ENCODE measurements at places on chromosomes 2 and 18.

DNA sequence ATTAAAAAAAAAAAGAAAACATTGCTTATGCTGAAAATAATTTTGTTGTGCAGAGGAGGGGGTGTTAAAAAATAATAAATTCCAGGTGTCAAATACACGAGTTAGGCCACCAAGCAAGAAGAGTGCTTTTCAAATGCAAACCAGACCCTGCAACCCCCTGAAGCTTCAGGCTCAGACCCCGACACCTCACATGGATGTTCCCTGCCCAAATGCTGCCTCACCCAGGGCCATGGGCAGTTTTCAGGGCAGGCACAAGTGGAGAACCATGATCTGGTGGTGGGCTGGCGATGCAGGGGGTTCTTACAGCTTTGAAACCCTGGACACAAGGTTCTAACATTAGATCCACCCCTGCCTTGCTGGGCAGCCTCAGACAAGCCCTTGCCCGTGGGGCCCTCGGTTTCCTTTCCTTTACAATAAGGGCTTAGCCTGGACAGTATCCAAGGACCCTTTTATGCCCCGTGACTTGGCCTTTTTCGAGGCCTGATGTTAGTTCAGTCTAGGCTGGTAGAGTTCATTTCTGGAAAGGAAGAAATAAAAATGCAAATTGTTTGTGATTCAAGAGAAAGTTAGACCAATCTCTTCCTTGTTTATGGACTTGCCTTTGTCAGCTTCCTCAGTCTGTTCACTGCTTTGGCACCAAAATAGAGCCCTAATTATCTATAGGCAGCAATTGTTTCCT lies 168.7 kb downstream of the DDX1 start:
- DNase-seq, result no peak

- DNase-seq, result no peak
Observed at GRCh38 chr2:179285060-179285459, 20.4 kb upstream of the SESTD1 start.

GRCh38 chr2:138012082-138012481 lies 47.8 kb downstream of the HNMT start:
- DNase-seq, result no peak

- no peak for DNase-seq
Observed at GRCh38 chr2:61911510-61911909, 6.0 kb downstream of the COMMD1 start.

GRCh38 chr2:237866101-237866621 lies 6.7 kb downstream of the RAMP1 start:
- DNase-seq, result no peak

DNA sequence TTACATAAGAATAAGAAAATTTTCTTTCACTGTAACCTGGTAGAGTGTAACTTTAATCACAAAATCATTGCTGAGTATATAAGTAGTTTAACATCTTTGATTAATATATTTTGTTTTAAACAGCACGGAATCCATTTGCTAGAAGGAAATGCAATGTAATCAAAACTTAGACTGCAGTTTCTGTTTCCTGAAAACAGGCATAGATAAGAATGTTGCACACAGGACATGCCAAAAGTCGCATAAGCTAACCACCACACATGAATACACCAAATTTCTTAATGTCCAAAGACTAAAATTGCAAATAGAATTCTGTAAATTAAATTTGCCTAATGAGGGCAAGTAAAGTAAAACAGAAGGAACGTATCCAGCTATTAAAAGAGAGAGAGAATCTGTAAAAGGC lies 51.0 kb upstream of the SERPINB2 start:
- no peak for DNase-seq

GRCh38 chr2:37671009-37671815 lies at the start of gene CDC42EP3:
CDC42EP3 (minus strand) TSS chr2:37671642; CDS start chr2:37646587, 25,055 bp downstream.
- DNase-seq, result peak; percentile 74

DNA sequence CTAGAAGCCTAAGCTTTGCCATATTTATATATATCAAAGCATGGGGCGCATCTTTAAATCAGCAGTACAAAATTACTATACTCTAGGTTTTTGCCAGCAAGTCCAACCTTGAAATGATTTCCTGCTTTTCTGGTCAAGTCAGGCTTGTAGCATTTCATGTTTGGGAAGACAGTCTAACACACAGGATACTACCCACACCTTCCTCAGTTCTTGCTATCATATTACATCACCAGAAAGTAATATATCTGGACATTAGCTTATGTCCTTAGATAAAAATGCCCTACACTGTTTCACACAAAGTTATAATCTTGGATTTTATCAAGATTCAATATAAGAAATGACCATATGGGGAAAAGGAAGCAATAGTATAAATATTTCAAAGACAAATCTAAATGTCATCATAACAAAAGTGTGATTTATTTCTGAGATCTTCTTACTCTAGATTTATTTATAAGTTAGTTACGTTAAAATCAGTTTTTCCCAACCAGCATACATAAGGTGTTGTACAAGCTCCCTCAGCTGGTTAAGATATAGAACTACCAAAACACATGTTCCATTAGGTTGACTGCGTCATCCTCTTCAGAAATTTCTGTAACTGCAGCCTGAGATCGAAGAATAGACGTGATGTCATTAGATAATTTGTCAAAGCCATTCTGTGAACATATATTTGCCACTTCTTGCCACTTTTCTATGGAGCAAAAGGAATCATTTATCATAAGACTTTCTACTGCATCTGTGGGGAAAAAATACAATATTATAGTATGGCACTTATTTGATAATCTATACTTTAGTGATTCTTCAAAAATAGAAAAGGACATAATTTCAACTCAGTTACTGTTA lies 56.6 kb downstream of the CLHC1 start:
- no peak for DNase-seq

- DNase-seq, result no peak
Observed at GRCh38 chr2:155645791-155646190, 686.7 kb downstream of the NR4A2 start.

GRCh38 chr2:86371527-86371926 lies 34.1 kb upstream of the REEP1 start:
- no peak for DNase-seq

- DNase-seq, result no peak
Observed at GRCh38 chr2:35496022-35496421, 859.6 kb upstream of the CRIM1 start.

Measured in left ventricle myocardium inferior (tissue), 1 donor.